Activated CD4-positive, alpha-beta T cell treated with anti-CD3 and anti-CD28 coated beads for 4 hours (primary cell): ENCODE measurements at places on chromosomes 16 and 17.

GRCh38 chr17:20944014-20944865 lies 98.6 kb downstream of the USP22 start:
- no peak for DNase-seq

DNA sequence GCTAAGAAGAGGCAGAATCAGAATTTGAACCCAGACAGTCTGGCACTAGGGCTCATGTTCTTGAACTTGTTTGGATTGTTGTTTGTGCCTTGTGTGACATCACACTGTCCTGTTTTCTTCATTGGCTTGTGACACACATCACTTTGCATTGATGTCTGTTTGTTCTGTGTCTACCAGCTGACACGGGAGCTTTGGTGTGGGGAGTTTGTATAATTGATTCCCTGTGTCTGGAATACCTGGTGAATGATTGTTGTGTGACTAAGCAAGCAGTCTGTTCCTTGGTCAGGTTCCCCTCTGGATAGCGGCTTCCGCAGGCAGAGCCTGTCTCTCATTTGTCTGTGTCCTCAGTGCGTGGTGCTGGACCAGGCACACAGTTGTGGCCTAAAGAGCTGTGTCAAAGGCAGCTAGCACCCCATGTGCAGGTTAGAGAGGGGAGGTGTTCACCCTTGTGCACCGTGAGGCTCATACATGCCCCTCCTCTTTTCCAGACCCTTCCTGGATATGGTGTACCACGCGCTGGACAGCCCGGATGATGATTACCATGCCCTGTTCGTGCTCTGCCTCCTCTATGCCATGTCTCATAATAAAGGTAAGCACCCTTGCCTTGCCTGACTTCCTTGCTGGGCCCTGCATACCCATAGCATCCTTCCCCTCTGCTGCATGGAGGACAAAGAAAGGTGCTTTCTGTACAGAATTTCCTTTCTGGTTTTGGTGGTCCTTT lies 80.1 kb downstream of the CLEC16A start:
- no peak for DNase-seq

GRCh38 chr17:74921026-74921681 lies 1.9 kb downstream of the USH1G start:
- DNase-seq, result no peak

DNA sequence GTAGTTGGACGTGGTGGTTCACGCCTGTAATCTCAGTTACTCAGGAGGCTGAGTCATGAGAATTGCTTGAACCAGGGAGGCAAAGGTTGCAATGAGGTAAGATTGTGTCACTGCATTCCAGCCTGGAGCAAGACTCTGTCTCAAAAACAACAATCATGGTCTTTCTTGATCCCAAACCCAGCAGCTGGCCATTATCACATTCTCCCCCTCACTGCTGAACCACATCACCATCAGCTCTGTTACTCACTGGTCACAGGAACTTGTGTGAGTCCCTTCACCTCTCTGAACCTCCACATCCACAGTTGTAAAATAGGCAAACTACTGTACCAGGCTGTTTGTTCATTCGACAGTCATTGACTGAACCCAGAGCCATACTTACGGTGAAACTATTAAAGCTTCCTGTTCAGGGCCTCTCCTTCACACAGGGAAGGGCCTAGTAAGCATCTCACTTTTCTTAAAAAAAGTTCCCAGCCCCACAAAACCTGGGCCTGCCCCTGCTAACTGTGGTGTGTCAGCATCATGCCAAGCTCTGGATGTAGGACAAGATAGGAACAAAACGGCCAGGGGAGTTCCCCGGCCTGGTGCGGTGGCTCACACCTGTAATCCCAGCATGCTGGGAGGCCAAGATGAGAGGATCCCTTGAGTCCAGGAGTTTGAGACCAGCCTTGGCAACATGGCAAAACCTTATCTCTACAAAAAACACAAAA lies 104.7 kb downstream of the COPRS start:
- DNase-seq, result no peak

- no peak for DNase-seq
Observed at GRCh38 chr17:69710926-69711325, 296.4 kb downstream of the MAP2K6 start.

- DNase-seq, result no peak
Observed at GRCh38 chr16:47317465-47318240, 143.2 kb downstream of the ITFG1 start.

- no peak for DNase-seq
Observed at GRCh38 chr16:75238853-75239541, 12.4 kb downstream of the BCAR1 start.

- no peak for DNase-seq
Observed at GRCh38 chr17:71634376-71634775, 486.4 kb upstream of the SOX9 start.

GRCh38 chr17:17297217-17297616 lies 6.0 kb upstream of the NT5M start:
- no peak for DNase-seq

DNA sequence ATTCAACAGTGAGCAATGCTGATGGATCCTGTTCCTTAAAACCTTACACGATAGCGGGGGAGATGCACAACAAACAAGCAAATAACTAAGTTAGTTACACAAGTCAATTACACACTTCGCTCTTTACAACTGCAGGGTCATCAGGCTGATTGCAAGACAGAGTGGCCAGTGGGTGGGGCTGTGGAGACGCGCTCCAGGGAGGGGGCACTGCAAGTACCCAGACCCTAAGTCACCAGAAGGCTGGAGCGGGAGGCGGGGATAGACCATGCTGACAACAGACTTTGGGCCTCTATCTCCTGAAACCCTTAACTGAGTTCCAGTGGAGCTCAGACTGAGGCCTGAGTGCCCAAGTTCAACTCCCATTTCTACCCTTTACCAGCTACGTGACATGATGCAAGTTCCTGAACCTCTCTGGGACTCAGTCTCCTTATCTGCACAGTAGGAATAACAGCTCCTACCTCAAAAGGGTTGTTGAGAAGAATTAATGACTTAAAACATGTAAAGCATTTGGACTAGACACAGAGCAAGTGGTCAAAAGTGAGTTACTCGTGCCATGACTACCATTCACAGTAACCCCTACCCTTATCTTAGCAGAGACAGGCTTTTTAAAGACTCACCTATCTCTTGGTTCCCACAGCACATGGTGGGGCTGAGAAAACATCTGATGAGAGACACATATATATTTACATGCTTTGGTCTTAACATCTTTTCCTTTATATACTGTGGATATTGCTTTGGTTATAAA lies 10.4 kb downstream of the CPPED1 start:
- no peak for DNase-seq
